ENCODE measurements at places on chromosomes 4 and X.

GRCh38 chrX:37905436-37906147, 58.2 kb upstream of the DYNLT3 start:
- peak; percentile 53 for DNase-seq

DNA sequence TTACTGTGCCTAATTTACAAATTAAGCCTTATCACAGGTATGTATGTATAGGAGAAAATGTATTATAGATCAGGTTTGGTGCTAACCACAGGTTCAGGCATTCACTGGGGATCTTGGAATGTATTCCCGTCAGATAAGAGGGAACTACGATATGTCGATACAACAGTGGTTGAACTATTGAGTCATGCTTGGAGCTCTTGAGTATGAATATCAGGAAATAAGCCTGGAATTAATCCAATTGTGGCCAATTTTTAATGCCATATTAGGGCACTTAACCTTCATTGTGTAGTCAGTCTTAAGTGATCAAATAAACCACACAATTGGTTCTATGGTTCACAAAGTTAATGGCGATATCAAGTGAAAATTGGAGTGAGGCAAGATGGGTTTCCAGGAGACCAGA, 556.5 kb downstream of the IL1RAPL1 start:
- no peak for DNase-seq

DNA sequence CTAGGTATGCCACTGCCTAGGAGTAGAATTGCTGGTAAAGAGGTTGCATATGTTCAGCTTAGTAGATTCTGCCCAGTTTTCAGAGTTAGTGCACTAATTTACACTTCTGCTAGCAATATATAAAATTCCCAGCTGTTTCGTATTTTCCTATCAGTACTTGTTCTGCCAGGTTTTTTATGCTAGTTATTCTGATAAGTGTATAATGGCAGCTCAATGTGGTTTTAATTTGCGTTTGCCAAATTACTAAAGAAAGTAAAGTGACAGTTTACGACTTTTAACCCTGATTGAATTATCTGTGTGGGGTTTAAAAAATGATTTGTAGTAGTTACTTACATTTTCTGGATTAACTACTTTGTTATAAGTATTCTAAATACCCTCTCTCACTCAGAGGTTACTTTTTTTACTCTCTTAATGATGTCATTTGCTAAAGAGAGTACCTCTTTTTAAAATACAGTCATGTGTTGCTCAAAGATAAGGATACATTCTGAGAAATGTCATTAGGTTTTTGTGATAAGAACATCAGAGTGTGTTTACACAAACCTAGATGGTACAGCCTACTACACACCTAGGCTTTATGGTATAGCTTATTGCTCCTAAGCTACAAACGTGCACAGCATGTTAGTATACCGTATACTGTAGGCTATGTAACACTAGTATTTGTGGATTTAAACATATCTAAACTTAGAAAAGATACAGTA, 363.2 kb downstream of the IL15 start:
- DNase-seq, result no peak

DNA sequence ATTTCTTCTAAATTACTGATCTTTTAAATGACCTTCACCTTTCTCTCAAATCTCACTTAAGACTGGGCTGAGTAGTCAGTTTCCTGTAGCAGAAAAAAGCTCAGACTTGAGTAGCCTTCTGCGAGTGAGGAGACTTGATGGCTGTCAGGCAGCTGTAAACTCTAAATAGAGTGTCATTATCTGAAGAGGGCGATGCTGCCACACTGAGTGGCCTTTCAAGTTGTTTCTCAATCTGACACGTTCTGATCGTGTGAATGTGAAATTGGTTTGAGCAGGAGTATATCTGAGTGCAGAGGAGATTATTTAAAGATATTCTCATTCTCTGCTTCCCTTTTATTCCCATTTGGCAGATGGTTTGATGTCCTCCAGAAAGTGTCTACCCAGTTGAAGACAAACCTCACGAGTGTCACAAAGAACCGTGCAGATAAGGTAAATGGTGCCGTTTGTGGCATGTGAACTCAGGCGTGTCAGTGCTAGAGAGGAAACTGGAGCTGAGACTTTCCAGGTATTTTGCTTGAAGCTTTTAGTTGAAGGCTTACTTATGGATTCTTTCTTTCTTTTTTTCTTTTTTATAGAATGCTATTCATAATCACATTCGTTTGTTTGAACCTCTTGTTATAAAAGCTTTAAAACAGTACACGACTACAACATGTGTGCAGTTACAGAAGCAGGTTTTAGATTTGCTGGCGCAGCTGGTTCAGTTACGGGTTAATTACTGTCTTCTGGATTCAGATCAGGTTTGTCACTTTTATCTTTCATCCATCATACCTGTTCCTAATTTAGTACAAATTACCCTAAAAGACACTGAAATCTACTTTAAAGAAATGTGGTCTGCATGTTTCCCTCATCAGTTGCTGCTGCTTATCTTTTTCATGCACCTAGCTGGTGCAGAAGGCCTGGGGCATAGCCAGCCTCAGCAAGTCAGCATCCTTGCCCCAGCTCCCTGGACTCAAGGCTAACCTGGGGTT, 74.3 kb upstream of the MSANTD1 start:
- DNase-seq, result no peak

- no peak for DNase-seq
These were observed 335.2 kb downstream of the ADAM29 start for GRCh38 chr4:175253184-175253902.

- peak; percentile 17 for DNase-seq
These were observed 46.6 kb downstream of the ZFP42 start for GRCh38 chr4:188042191-188042590.

- no peak for DNase-seq
These were observed 162.9 kb upstream of the SPIN4 start for GRCh38 chrX:63513825-63514568.

Data from WTC11 (cell line).